Stimulated activated CD8-positive, alpha-beta memory T cell treated with anti-CD3 and anti-CD28 coated beads, Interleukin-2, amount 100 ng/mL, for 1 hour (primary cell): ENCODE measurements at places on chromosomes 2 and 18.
A peak's percentile ranks its signal among the peaks of the same experiment; 100 is the strongest.

DNA sequence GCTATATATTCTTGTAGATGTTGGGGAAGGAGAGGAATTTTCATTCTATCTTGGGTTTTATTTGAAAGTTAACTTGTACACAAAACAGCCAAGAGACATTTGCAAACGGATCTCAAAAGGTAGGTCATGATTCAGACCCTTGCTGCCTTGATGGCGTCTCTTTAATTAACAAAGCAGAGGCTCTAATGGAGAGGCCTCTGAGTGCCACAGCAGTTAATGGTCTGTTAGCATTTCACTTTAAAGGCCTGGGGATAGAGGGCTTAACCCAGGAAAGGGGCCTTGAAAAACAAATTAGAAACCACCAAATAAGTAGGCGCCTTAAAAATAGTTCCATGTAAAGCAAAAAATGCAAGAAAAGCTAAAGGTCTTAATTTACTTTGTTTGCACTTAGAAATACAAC is 836.9 kb upstream of the CELF4 start:
- DNase-seq = no peak

GRCh38 chr2:45909677-45910191 is 258.3 kb downstream of the PRKCE start:
- DNase-seq = no peak

DNA sequence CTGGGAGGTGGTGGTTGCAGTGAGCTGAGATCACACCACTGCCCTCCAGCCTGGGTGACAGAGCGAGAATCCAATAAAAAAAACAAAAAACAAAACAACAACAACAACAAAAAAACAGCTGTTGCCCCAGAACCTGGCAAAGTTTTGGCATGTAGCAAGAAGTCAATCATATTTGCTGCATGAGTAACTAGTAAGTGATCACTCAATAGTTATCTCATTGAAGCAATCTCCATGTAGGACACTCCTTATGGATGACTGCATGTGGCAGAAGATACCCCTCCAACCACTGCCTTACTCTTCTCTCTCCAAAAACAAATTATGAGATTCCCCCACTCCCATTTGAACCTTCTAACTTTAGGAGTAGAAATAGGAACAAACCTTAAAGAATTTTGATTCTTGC is 113.7 kb downstream of the TTC27 start:
- DNase-seq = no peak

DNA sequence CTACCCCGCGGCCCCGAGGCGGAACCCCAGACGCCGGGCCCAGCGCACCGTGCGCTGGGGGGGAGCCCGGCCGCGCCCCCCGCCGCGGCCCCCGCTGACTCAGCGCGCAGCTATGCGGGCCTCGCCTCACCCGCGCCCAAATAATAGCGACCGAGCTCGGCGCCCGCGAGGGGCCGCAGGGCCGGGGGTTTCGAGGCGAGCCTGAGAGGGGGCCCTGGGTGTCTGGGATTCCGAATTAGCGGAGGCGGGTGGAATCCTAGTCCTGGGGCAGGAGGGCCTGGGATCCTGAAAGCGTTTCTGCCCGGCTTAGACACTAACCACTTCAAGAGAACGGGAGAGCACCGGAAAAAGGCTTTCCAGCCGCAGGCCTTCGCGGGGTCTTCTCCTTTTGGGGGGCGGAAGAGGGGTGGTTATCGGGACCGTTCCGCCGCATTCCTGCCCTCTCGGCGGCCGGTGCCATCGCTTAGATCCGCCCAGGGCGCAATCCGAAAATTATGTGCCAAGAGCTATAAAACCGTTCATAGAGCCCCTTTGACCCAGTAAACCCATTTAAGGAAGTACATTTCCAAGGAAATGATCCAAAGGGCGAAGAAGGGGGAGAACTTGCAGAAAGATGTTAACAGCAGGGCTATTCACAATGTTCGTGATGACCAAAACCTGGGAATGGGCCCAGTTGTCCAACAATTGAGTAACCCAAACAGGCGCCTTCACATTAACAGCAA is 681 bp upstream of the ROCK2 start:
- DNase-seq = no peak

DNA sequence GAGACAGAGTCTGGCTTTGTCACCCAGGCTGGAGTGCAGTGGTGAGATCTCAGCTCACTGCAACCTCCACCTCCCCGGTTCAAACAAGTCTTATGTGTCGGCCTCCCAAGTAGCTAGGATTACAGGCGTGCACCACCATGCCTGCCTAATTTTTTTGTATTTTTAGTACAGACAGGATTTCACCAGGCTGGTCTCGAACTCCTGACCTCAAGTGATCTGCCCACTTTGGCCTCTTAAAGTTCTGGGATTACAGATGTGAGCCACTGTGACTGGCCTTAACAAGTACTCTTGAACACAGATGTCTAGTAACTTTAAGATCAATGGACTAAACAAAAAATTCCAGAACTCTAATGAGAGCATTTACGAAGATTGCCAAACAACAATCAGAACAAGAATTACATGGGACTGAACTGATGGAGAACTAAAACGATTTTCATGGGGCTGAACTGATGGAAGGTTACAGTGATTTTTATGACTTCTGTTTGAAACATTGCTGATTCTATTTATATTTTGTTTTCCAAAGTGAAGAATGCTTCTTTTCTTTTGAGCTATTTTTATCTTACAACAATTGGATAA is 46.5 kb upstream of the ST3GAL5 start:
- no peak for DNase-seq

DNA sequence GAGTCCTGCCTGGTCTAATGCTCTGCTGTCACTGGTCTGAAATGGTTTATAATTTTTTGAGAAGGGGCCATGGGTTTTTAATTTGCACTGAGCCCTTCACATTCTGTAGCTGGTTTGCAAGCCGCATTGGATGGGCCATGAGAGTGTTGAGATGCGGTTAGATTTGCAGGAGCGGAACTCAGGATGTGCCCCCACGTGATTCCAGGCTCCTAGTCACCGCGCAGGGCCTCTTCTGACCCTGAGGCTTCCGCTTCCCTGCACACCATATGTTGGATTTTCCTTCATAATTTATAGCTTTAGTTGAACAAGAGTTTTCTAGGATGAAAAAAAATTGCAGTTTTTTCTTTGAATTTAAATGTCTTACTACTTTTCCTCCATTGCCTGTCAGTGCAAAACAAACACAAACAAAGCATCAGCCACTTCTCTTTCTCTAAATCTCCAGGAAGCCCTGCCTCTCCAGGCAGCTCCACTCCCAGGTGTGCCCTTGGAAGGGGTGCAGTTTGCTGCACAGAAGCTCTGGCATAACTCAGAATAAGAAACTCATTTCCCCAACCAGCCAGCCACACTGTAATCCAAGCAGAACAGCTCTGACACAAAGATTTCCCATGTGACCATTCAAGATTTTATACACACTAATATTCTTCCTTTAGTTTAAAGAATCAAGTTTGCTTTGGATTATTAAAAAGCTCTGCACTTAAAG is 18.4 kb upstream of the TPO start:
- DNase-seq = no peak

- no peak for DNase-seq
These were observed 235.3 kb downstream of the DYM start for GRCh38 chr18:49225160-49225559.

DNA sequence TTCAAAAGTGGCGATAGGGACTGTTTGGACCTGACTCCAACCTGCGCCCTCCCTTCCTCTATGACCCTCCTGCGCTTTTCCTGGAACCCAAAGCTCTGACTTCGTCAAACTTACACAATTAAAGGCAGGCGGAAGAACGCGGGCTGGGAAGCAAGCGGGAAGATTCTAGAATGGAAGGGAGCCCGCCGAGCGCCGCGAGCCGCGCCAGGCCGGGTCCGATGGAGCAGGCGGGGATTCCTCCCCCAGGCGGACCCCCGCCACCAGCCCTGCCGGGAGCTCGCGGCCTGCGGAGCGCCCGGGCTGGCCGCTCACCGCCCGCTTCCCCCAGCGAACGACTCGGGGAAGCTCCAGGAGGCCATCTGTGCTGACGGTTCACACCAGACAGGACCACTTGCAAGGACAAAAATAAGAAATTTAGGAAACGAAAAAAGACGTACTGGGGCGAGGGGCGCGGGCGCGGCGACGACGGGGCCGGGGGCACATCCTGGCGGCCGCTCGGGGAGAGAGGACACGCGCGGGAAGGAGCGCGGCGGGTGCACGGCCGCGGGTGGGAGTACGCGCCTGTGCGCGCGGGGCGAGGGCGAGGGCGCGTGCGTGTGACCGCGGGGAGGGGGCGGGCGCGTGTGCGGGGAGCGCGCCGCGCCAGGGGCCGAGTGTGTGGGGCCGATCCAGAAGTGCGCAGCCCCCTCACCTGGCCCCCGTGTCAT is 1.1 kb upstream of the SALL3 start:
- no peak for DNase-seq

- no peak for DNase-seq
These were observed 16.2 kb downstream of the IWS1 start for GRCh38 chr2:127510073-127510472.

DNA sequence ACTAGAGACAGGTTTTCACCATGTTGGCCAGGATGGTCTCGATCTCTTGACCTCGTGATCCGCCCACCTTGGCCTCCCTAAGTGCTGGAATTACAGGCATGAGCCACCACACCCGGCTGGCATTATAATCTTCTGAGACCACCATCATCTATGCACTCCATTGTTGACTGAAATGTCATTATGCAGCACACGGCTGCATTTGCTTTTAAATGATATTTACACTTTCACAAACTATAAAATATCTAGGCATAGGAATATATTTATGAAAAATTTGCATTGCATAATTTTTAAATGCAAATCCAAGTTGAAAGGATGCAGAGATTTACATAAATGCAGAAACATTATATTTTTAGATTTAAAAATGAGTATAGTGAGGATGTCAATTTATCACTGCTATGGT is 30.0 kb upstream of the ANKRD44 start:
- DNase-seq = no peak

DNA sequence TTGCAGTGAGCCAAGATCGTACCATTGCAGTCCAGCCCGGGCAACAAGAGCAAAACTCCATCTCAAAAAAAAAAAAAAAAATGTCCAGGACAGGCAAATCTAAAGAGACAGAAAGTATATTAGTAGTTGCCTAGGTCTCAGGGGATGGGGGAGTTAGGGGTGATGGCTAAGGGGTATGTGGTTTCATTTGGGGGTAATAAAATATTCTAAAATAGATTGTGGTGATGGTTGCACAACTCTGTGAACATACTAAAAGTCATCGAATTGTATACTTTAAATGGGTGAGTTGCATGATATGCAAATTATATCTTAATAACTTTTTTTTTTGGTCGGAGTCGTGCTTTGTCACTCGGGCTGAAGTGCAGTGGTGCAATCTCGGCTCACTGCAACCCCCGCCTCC is 34.2 kb upstream of the ACTR2 start:
- DNase-seq = no peak

DNA sequence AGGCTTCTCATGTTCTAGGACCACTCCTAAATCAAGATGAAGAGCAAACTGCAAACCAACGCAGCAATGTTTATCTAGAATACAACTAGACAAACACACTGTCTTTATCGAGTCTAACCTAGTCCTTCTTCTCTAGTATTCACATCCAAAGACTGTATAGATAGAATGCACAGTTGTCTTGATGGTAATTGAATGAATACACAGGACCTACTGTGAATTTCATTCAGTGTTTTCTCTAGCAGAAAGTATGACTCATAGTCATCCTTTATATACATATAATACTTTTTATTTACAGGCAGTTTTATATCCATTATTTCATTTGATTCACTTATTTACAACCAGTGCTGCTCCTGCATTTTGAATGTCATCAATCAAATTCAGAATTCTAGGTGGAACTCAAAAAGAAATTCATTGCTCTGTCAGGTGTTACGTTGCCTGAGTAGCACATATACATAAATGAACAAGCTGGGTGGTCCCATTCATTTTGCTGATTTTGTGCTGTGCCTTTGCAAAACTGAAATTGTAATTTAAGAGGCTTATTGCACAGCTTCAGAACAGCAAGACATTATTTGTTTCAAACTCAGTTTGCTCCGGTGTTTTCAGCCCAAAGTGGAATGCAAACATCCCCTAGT is 374.8 kb downstream of the EPHA4 start:
- no peak for DNase-seq

DNA sequence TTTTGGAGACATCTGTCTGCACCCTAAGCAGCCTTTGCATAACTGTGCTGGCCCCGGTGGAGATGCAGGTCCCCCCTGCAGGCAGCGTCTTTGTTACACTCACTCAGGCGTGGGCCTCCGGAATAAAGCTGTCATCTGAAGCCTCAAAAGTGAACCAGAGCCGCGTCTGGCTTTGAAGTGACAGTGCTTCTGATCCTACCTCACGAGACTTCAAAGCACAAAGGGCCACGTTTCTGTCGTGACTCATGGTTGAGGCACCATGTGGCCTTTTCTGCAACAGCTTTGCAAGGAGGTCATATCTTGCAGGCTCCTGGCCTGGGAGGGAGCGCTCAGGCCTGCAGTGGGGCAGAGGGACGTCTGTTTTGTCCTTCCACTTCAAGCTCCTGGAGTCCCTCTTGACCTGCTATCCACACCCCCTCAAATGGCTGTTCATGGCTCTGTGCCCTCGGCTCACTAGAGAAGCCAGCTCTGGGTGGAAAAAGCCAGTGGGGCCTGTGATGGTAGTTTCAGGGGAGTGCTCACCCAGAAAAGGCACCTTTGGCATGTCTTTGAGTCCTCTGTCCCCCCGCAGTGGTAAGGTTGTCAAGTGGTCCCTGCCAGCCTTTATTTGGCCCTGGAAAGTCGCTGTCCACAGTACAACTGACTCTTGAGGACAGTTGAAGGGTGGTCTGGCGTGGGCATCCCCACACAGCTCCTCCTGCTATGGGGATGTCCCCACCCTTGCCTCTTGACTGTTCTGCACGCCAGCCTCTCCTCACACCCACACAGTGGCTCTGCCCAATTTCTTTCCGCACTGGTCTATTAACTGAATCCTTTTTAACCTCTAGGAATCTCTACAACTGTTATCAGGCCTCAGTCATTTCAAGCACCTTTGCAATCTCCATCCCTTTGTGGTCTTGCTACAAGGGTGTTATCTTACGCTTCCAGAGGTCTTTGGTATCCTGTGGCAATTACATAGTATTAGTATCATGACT is 19.3 kb downstream of the GPR55 start:
- peak; percentile 73 for DNase-seq

DNA sequence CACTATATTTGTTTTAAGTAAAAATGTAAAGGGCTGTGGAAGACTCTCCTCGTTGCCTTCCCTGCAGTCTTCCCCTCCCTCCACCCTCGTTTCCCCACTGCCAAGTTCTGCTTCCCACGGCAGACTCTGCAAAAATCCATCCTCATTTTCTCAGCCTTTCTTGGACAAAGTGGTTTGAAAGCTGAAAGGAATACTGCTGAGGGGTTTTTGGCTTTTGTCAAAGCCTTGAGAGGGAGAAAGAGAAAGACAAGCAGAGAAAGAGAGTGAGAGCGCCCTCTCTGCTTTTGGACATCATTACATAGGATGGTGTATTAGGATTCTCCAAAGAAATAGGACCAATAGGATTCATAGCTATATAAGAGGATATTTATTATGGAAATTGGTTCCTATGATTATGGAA is 455.9 kb upstream of the SOX11 start:
- DNase-seq = no peak

- no peak for DNase-seq
These were observed 545 bp downstream of the MPP4 start for GRCh38 chr2:201697899-201698298.

GRCh38 chr2:121281694-121282093 is 3.3 kb downstream of the TFCP2L1 start:
- DNase-seq = no peak

GRCh38 chr18:55579501-55580270 is 8.3 kb downstream of the TCF4 start:
- no peak for DNase-seq
